ENCODE measurements at places on chromosomes 1 and 21.
A peak's percentile ranks its signal among the peaks of the same experiment; 100 is the strongest.

DNA sequence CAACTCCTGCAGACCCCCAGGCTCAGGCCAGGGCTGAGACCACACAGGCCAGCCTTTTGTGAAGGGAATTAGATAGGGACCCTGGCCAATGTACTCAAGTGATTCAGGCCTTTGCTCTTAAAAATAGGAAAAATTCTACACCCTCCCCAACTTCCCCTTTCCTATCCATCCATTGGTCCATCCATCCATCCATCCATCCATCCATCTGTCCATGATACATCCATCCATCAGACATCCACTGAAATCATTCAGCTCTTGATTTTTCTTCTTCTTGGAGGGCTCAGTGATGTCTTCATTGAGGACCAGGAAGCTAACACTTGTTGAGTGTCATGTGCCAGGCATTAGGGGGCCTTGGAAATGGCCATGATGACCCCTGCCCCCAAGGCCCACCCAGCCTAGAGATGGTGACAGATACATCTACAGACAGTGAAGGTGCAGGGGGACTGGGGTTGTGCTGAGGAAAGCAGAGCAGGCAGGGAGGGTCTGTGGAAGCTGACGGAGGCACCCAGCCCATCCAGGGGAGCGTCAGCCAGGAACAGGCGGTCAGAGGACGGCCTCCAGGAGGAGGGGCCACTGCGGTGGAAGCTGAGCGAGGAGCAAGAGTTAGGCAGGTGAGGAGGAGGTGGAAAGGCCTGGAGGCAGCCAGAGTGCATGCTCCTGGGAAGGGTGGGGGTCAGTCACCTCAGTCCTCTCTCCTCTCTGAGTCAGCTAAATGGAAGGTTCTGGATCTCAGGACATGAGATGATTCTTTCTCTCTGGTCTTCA lies 81.9 kb downstream of the EPHB2 start:
- DNase-seq = no peak

DNA sequence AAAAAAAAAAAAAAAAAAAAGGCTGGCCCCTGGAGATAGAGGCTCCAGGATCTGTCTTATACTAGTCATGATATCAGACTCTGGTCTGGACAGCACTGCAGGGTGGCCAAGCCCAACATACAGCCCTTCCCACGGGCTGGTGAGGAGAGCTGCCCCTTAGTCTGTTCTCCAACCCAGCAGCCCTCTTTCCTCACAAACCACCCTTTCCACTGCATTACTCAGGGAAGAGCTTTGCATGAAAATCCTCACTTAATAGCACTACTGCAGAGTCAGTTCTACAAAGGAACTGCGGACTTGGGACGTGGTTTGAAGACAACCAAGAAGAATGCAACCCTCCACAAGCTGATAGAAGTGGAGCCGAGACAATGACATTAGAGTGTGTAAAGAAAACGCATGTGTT lies 5.7 kb downstream of the BCAR3 start:
- DNase-seq = no peak

DNA sequence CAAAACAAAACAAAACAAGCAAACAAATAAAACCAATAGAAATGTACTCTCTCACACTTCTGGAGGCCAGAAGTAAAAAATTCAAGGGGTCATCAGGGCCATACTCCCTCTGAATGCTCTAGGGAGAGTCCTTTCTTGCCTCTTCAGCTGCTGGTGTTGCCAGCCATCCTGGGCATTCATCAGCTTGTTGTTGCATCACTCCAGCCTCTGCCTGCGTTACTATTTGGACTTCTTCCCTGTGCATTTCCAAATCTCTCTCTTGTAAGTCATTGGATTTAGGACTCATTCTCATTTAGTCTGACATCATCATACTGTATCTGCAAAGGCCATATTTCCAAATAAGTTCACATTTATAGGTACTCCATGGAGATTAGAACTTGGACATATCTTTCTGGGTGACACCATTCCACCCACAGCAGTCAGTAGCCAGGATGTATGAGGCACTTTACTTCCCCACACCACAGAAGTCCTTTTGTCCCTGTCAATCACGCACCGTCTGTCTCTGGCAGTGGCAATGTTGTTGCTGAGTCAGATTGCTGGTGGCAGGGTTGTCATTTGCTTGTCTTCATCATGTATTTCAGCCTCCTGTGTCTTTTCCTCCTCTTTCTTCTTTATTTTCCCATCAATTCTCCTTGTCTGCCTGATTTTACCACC lies 151.0 kb upstream of the KCNJ6 start:
- DNase-seq = no peak

DNA sequence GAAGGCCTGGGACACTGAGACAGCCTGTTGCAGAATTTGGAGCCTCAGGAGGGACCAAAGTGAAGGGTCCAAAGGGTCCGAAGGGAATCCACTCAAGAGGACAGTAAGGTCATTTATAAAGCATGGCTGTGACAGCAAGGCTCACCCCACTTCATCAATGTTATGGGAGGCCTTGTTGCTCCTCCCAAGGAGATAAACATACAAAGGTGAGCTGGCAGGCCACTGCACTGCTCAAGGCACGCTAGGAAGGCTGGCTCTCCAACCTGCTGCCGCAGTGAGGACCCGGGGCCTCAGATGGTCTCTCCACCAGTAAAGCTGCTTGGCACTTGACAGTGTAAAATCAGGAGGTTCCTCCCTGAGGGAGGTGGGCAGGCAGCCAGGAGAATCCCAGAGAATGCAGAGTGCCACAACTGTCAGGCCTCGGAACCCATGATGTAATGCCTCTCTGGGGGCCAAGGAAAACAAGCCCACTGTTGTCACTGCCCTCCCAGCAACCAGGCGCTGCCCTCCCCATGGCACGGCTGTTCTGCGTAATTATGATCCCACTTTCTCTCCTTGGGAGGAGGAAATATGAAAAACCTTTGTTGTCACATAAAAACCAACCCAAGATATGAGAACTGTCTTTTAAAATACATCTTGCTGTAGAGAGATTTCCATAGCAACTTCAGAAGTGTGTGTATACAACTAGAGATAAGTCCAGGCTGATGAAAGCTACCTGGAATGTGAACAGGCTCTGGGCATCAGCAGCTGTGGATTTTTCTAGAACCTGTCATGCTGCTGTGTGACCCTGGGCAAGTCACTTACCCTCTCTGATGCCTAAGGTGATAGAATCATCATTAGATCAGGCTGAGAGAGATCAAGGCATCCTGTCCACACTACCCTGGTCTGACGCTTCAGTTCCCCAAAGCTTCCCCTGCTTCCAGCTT lies 102.5 kb downstream of the KCNN3 start:
- peak; percentile 64 for DNase-seq

GRCh38 chr1:112905395-112906149 lies 50.4 kb downstream of the SLC16A1 start:
- no peak for DNase-seq

GRCh38 chr1:92587445-92587844 lies 100.7 kb upstream of the GFI1 start:
- DNase-seq = no peak

GRCh38 chr1:1427106-1427819 lies 6.2 kb upstream of the ANKRD65 start:
- DNase-seq = no peak

GRCh38 chr1:219174460-219175211 lies 958 bp downstream of the LYPLAL1 start:
- DNase-seq = peak; percentile 59

GRCh38 chr1:87759421-87760087 lies 430.9 kb downstream of the LMO4 start:
- no peak for DNase-seq

- DNase-seq = no peak
These were observed 436.7 kb upstream of the TMPRSS15 start for GRCh38 chr21:18840239-18840638.

GRCh38 chr1:119141020-119141424 lies 569 bp upstream of the WARS2 start:
- peak; percentile 65 for DNase-seq

- peak; percentile 51 for DNase-seq
These were observed 16.4 kb upstream of the CGN start for GRCh38 chr1:151494741-151495281.

DNA sequence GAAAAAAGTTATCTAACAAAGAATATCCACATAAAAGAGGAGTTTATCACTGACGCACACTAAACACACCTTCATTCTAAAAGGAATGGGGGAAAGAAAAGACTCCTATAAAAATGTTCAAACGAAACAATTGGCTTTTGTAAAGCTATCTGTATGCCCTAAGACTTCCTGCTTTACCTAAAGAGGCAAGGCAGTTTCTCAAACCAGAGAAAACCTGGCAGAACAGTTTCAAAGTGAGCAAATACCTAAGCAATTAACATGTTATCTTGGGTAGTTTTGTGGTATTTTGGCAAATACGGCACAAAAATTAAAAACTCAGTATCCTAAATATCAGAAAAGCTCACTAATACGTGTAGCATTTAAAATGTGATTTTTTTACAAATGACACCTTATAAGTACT lies 1.9 kb downstream of the PUM1 start:
- no peak for DNase-seq

DNA sequence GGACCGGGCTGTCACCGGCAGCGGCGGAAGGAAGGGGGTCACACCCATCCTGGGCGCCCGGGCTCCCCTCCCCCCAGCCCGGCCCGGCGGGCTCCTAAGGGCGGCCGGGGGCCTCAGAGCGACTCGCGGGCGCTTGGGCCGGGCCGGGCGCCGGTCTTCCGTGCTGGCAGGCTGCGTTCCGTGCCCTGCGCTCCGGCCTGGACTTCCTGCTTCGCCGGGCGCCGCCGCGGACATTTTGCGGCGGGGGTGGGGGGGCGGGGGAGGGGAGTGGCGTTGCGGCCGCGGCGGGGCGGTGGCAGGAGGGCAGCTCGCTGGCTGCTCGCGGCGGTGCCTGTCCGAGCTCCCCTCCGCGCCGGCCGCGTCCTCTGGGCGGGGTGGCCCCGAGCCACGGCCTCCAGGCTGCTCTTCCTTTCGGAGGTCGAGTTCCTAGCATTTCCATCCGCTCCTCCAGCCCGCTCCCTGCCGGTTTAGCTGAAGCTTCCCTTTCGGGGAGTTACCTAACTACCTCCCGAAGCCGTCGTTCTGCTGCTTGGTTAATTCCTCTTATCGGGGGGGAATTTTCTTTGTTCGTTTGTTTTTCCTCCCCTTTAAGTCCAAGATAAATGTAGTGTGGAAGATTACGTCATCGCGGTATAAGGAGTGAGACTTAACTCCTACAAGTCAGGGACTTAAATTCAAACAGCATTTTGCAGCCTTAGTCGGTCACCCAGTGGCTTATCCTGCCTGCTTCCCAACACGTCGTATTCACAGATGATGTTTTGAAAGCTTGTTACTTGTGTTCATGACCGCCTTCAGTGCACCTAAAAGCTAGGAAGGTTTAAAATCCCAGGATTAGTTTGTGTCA lies 730 bp downstream of the CDC42 start:
- DNase-seq = peak; percentile 44

DNA sequence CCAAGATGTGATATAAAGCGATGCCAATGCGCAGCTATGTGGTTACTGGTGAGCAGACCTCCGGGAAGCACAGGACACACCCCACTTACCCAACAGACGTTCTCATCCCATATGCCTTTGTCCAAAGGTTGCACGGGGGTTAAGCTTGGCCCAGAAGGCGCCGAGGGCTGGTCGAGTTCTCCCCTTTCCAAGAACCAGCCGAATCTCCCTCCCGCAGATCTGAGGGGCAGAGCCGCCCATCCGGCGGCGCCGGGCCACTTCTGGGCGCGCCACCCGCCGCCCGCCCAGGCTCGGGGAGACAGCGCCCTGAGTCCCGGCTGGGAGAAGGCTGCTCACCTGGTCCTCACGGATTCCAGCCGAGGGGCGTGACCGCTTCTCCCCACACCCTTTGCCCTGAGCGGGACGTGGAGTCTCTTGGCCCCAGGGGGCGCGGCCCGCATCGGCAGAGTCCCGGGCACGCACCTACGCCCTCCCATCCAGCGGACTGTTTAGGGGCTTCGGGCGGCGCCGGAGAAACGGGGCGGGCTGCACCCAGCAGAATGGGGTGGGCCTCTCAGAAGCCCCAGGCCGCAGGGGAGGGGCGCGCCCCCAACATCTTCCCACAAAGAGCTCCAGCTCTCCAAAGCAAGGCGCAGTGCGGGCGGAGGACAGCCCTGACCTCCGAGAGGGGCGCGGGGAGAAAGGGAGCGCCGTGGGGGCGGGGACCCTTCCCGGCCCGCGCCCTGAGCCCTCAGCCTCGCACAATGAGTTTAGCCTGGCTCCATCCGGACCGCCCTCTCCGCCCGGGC lies 615 bp downstream of the GPR161 start:
- DNase-seq = peak; percentile 43

GRCh38 chr1:32341971-32342370 lies 5.9 kb upstream of the MARCKSL1 start:
- no peak for DNase-seq

DNA sequence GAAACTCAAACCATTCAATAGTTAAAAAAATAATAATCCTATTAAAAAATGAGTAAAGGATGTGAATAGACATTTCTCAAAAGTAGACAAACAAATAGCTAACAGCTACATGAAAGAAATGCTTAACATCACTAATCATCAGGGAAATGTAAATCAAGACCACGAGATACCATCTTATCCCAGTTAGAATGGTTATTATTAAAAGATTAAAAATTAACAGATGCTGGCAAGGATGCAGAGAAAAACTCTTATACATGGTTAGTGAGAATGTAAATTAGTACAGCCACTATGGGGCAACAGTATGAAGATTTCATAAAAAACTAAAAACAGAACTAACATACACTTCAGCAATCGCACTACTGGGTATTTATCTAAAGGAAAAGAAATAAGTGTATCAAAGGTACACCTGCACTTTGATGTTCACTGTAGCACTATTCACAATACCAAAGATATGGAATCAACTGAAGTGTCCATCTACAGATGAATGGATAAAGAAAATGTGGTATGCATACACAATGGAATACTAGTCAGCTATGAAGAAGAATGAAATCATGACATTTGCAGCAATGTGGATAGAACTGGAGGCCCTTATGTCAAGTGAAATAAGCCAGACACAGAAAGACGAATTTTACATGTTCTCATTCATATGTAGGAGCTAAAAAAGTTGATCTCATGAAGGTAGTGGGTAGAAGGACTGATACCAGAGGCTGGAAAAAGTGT lies 117.9 kb downstream of the ACBD6 start:
- DNase-seq = no peak

- no peak for DNase-seq
These were observed 188.3 kb upstream of the DPT start for GRCh38 chr1:168917309-168917708.

- DNase-seq = no peak
These were observed 1169.2 kb upstream of the B3GALT2 start for GRCh38 chr1:194355488-194356106.

DNA sequence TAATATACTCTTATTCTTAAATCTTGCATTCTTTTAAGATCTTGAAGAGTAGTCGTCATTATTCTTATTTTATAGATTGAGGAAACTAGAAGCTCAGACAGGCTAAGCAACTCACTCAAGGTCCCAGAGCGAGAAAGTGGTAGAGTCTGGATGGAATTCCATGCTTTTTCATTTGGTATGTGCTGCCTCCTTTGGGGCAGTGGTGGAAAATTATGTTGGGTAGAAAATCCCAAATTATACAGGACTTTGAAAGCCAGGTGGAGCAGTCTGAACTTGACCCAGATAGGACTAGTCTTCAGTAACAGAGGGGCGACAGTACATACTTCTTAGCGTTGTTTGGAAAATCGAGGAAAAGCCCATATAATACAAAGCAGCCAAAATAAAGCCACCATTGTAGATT lies 205.6 kb downstream of the ATG4C start:
- no peak for DNase-seq

GRCh38 chr1:65009176-65009575 lies 42.8 kb upstream of the JAK1 start:
- DNase-seq = no peak

GRCh38 chr1:226203655-226204054 lies 17.1 kb upstream of the ACBD3 start:
- no peak for DNase-seq

GRCh38 chr1:154206196-154206595 lies at the start of gene CFAP141:
Gene CFAP141, minus strand, starts transcription at chr1:154206333. Its CDS starts 26 bp downstream, at chr1:154206307.
- DNase-seq = no peak
